ENCODE measurements at places on chromosomes 12 and 14. TPM values are rescaled to one million over a fixed set of nuclear protein-coding genes. Genes with fewer than 3 reads are reported as not detected.

GRCh38 chr12:127550271-127550670, 716.7 kb upstream of the TMEM132C start:
- no peaks in the 10 kb centered on the region for H3K4me1 ChIP-seq
- H3K36me3 ChIP-seq = no peaks in the 10 kb centered on the region
- no peak overlapping the region for H3K27ac ChIP-seq
- H3K4me3 ChIP-seq = no peak overlapping the region

GRCh38 chr12:106632797-106633450, 50.1 kb downstream of the RFX4 start:
- no peak overlapping the region for H3K4me3 ChIP-seq
- H3K36me3 ChIP-seq = no peaks in the 10 kb centered on the region
- DNase-seq = no peak
- H3K4me1 ChIP-seq = peaks cover 9% of the 10 kb centered on the region
- H3K27me3 ChIP-seq = no peaks in the 10 kb centered on the region
- H3K27ac ChIP-seq = no peak overlapping the region

- H3K36me3 ChIP-seq = no peaks in the 10 kb centered on the region
- H3K4me3 ChIP-seq = no peak overlapping the region
- no peaks in the 10 kb centered on the region for H3K27me3 ChIP-seq
- H3K4me1 ChIP-seq = no peaks in the 10 kb centered on the region
- no peak for DNase-seq
Measured at GRCh38 chr12:88746386-88746785, 166.1 kb upstream of the KITLG start.

DNA sequence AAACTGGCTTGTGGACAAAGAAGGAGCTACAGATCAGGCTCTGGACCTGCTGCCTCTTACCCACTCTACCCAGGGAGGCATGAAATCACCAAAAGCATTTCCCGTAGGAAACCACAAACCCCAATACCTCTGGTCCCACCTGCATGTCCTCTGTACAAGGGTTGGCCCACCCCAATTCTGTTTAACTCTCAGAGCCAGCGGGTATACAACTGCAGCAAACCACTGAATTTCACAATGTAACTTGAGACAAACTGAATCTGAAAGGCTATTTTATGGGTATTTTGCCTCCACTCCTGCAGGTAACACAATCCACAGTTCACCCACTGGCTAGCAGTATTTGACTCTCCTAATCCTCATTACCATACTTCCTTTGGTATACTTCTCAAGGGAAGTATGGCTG, 16.5 kb downstream of the SIX1 start:
- no peak overlapping the region for H3K27ac ChIP-seq
- H3K36me3 ChIP-seq = no peaks in the 10 kb centered on the region
- no peaks in the 10 kb centered on the region for H3K4me1 ChIP-seq

The FAIM2 gene
- total RNA-seq = 2.8 TPM

- H3K27ac ChIP-seq = no peak overlapping the region
- no peaks in the 10 kb centered on the region for H3K4me1 ChIP-seq
- H3K27me3 ChIP-seq = no peaks in the 10 kb centered on the region
- no peak for DNase-seq
Measured at GRCh38 chr12:81010641-81011040, 67.2 kb upstream of the ACSS3 start.

- peaks cover 21% of the 10 kb centered on the region for H3K4me1 ChIP-seq
- H3K27ac ChIP-seq = no peak overlapping the region
- no peaks in the 10 kb centered on the region for H3K27me3 ChIP-seq
- H3K4me3 ChIP-seq = no peak overlapping the region
- DNase-seq = no peak
Measured at GRCh38 chr12:49255857-49256637, 8.8 kb upstream of the TUBA1C start.

DNA sequence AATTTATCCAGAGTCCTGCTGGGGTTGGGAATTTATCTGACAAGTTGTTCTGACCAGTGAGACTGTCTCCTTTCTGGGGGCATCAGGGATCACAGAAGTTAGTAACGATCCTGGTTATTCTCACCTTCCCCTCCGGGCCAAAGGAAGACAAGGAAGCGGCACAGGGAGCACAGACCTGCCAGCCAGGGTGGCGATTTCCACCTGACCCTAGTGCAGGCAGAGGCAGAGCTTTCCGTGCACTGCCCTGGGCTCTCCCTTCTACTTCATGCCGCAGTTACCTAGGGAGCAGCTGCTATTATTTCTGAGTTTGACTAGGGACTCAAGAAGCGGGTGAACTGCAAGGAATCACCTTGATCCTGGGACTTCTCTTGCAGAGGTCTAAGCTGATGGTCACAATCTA, 7.4 kb downstream of the TMEM106C start:
- peaks cover 4% of the 10 kb centered on the region for H3K36me3 ChIP-seq
- no peak overlapping the region for H3K4me3 ChIP-seq

- no peak overlapping the region for H3K4me3 ChIP-seq
- H3K27me3 ChIP-seq = no peaks in the 10 kb centered on the region
- DNase-seq = no peak
Measured at GRCh38 chr12:23810329-23810902, 139.1 kb downstream of the SOX5 start.

DNA sequence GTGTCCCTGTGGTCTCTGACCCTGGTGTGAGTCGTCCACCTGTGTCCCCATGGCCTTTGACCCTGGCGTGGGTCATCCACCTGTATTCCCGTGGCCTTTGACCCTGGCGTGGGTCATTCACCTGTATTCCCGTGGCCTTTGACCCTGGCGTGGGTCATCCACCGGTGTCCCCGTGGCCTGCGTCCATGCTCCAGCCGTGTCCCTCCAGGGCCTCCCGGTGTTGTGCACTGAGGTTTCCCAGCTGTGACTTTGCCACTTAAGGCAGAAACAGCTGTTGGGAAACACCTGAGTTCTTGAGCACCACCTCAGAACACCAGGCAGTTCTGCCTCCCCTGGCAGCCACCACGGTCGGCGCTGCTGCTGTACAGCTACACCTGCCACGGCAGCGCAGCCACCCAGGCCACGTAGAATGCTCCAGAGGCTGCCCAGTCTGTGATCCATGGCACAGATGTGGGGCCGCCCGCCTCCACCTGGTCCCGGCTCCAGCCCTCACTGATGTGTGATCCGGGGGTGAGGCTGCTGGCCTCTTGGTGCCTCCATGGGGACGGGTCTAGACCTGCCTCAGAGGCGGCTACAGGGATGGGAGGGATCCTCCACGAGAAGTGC, 69.1 kb upstream of the GALNT9 start:
- H3K27ac ChIP-seq = no peak overlapping the region
- DNase-seq = no peak
- no peaks in the 10 kb centered on the region for H3K4me1 ChIP-seq

DNA sequence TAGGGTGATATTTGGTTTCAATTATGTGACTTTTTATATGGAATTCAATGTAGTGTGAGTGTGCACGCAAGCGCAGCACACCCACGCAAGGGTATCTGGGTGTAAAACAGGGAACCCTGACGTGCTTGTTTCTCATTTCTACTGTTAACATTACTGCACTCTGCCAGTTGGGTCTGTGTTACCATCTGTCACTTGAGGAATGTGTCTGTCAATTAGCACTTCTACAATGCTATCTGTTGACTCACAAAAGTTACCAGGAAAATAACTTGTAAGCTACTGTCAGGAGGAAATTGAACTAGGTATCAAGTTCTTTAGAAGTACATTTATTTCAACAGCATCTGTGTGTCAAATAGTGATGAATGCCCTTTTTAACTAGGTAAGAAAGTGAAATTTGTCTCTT, 695.5 kb upstream of the LRFN5 start:
- H3K27ac ChIP-seq = no peak overlapping the region
- no peaks in the 10 kb centered on the region for H3K27me3 ChIP-seq
- H3K4me1 ChIP-seq = no peaks in the 10 kb centered on the region
- DNase-seq = no peak

DNA sequence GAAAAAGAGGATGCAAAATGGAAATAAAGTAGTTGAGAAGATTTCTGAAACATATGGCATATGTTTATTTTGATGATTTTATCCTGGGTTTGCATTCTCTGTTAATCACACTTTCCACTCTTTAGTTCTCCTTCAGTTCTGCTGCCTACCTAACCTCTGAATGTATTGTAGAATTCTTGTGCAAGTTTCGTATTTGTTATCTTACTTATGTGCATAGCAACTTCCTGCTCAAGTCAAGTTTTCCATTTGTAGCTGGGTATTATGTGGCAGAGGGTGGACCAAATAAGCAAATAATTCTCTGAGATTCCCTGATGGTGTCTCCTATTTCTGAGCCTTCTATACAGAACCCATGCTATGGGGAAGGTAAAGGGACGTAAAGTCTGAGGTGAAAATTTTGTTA, 381.6 kb downstream of the FOXG1 start:
- no peak for DNase-seq
- H3K36me3 ChIP-seq = no peaks in the 10 kb centered on the region
- H3K27me3 ChIP-seq = no peaks in the 10 kb centered on the region
- no peaks in the 10 kb centered on the region for H3K4me1 ChIP-seq

DNA sequence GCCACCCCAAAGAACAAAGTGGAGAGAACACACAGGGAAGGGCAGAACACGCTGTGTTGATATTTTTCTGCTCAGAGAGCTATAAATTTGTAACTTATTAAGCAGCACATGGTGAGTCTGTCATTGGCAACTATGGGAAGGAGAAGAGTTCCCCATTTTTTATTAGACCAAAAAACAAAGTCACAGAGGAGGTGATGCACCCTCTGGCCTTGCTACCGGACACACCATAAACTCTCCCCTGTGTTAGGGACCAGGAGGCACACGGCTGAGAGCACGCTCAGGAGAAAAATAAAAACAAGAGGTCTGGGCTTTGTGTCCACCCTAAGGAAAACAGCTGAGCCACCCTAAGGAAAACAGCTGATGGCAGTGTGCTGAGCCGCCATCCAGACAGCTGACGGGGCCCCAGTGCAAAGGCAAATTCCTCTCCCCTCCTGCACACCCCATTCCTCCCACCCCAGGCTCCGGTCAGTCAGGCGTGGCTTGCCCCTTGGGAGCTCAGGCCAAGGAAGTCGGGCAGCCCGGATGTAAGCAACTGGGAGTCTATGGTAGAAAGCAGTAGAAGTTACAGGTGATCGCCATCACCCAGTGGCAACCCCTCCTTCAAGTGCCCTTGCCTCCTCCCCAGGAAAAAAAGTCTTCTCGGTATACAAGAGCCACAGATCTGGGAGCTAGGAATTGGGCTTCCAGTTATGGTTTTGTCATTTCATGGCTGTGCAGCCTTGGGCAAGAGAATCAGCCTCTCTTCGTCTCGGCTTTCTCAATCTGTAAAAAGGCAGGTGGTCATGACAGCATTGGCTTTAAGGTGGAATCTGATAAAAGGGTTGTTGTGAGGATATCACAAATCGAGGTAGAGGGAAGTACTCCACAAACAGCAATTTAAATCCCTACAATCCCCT, 2.4 kb downstream of the PXN start:
- DNase-seq = no peak
- peaks cover 22% of the 10 kb centered on the region for H3K4me1 ChIP-seq
- peak overlapping the region; percentile 96 for H3K4me3 ChIP-seq
- H3K27me3 ChIP-seq = no peaks in the 10 kb centered on the region
- H3K27ac ChIP-seq = peak overlapping the region; percentile 89

The IFI27L2 gene
- total RNA-seq = 42.7 TPM

The DBX2 gene
- total RNA-seq = 0.27 TPM

GRCh38 chr12:8108808-8109398, 14.5 kb upstream of the CLEC4A start:
- H3K4me3 ChIP-seq = no peak overlapping the region
- H3K36me3 ChIP-seq = no peaks in the 10 kb centered on the region
- no peaks in the 10 kb centered on the region for H3K4me1 ChIP-seq
- H3K27me3 ChIP-seq = no peaks in the 10 kb centered on the region
- H3K27ac ChIP-seq = no peak overlapping the region
- DNase-seq = peak; percentile 39

The SLC17A8 gene
- total RNA-seq = not detected

DNA sequence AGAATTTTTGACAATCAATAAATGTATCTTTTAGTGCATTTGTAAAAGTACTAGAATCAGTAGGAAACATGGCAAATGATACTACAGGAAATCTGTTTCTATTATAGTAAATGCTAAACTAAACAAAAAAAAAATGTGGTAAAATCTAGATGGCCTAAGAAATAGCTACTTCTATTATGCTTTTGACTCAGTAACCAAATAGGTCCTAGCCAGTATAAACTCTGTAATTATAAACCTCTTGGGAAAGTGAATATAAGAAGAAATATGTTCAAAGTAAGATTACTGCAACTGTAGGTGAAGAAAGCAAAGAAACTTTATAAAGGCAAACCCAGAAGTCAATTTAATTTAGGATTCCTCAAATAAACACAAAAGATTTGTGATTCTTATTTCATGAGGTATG, 581.2 kb downstream of the LRFN5 start:
- no peaks in the 10 kb centered on the region for H3K27me3 ChIP-seq
- no peak overlapping the region for H3K4me3 ChIP-seq
- H3K36me3 ChIP-seq = no peaks in the 10 kb centered on the region

DNA sequence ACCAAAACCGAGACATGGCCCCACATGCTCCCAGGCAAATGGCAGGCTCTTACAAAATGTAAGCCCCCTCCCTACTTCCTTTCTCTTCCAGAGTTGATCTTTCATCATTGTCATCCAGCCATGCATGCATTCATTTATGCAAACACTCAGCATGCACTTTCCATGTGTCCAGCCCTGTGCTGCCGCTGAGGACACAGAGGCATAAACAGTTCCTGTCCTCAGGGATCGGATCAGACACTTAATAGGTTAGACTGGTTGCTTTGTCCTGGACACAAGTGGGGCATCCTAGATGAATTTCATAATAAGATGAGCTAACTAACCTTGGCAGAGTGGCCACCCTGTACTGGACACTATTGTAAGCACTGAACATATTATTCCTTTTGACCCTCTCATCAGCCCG, 23.1 kb downstream of the PRIMA1 start:
- no peak overlapping the region for H3K27ac ChIP-seq
- H3K27me3 ChIP-seq = no peaks in the 10 kb centered on the region
- H3K4me3 ChIP-seq = no peak overlapping the region
- H3K36me3 ChIP-seq = no peaks in the 10 kb centered on the region
- no peak for DNase-seq

The NFE2 gene
- not detected for total RNA-seq

DNA sequence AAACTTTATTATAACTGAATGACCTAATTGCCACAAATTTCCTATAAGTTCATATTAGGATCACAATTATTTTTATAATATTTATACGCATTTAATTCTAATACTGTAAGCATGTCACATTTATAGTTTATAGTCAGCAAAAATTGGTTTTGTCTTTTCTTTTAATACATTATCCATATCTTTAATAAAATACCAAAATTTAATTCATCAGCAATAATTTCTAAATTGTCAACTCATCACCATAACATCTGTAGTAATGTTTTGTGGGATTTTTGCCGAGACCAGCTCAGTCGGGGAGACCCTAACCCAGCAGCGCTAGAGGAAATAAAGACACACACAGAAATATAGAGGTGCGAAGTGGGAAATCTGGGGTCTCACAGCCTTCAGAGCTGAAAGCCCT, 254.2 kb downstream of the KIF21A start:
- no peaks in the 10 kb centered on the region for H3K36me3 ChIP-seq
- no peak overlapping the region for H3K27ac ChIP-seq
- H3K4me1 ChIP-seq = no peaks in the 10 kb centered on the region
- no peak overlapping the region for H3K4me3 ChIP-seq
- no peak for DNase-seq

- no peaks in the 10 kb centered on the region for H3K4me1 ChIP-seq
- no peak overlapping the region for H3K27ac ChIP-seq
- H3K36me3 ChIP-seq = no peaks in the 10 kb centered on the region
- no peak for DNase-seq
Measured at GRCh38 chr14:90498198-90498597, 101.4 kb downstream of the CALM1 start.

GRCh38 chr14:52377940-52378339, 63.8 kb downstream of the PTGER2 start:
- H3K36me3 ChIP-seq = no peaks in the 10 kb centered on the region
- no peaks in the 10 kb centered on the region for H3K27me3 ChIP-seq
- no peak overlapping the region for H3K4me3 ChIP-seq
- DNase-seq = no peak
- no peak overlapping the region for H3K27ac ChIP-seq

The TAS2R13 gene
- 7.3 TPM for total RNA-seq

The PLCZ1 gene
- total RNA-seq = not detected

Data from thoracic aorta (tissue), 2 donors.